ENCODE measurements at places on chromosomes 1 and 21. TPM values are rescaled to one million over a fixed set of nuclear protein-coding genes. Genes with fewer than 3 reads are reported as not detected.
A peak's percentile ranks its signal among the peaks of the same experiment; 100 is the strongest.

Gene FCRL2
- not detected for polyA plus RNA-seq

GRCh38 chr1:214029796-214030195 is 42.0 kb downstream of the PROX1 start:
- DNase-seq = no peak

DNA sequence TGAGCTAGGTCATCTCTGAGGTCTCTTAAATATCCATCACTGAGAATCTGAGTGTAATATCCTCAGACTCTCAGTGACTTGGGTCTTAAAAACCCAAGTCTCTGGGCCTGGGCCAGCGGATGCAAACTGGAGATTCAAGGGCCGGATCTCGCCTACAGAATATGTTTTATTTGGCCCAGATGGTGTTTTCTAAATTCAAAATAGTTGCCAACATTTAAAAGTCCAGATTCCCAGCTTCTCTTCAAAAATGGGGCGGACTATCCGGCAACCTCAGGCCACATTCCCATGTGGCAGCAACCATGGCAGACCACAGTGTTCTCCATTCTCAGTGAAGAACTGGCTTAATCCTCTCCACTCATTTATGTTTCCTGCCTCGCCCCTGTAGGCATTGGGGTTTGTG is 12.7 kb upstream of the HEYL start:
- DNase-seq = no peak

Gene TTLL7
- polyA plus RNA-seq = 2.1 TPM

GRCh38 chr1:155061381-155062150 is 2.0 kb upstream of the EFNA4 start:
- peak; percentile 78 for DNase-seq

- DNase-seq = no peak
Observed at GRCh38 chr1:204920511-204920910, 49.8 kb downstream of the NFASC start.

Gene HLX
- polyA plus RNA-seq = 7.5 TPM

Gene C1orf116
- not detected for polyA plus RNA-seq

DNA sequence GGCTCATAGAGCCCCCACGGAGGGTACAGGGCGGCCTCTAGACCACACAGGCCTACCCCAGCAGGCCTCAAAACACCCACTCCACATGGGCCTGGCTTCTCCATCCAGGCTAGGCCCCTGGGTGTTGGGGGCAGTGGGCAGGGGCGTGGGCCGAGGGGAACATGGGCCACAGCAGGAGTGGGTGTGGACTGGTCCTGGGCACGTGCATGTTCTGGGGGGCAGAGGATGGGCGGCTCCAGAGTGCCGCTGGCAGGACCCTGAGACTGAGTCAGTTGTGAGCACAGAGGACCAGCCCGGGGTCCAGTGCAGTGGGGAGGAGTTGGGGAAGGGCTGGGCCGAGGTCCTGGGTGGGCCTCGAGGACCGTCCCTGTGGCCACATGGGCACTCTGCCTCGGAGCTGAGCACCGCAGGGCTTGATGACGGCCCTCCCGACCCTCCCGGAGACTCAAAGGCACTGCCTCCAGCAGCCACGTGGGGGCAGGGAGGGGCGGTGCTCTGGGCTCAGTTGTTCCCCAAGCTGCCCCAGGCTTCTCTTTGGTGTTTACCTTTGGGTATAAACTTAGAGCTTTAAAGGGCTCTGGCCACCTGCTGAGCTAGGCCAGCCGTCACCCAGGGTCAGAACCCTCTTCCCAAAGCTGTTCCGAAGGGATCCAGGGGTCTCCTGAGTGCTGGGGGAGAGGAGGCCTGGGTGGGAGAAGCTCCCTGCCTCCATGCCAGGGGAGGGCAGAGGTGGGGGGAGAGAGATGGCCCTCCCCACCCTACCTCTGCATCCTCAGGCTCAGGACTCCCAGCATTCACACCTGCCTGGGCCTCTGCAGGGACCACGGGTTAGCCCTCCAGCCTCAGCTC is 79.9 kb downstream of the MORN1 start:
- DNase-seq = peak; percentile 43

GRCh38 chr21:36882776-36883175 is 83.7 kb downstream of the HLCS start:
- no peak for DNase-seq

DNA sequence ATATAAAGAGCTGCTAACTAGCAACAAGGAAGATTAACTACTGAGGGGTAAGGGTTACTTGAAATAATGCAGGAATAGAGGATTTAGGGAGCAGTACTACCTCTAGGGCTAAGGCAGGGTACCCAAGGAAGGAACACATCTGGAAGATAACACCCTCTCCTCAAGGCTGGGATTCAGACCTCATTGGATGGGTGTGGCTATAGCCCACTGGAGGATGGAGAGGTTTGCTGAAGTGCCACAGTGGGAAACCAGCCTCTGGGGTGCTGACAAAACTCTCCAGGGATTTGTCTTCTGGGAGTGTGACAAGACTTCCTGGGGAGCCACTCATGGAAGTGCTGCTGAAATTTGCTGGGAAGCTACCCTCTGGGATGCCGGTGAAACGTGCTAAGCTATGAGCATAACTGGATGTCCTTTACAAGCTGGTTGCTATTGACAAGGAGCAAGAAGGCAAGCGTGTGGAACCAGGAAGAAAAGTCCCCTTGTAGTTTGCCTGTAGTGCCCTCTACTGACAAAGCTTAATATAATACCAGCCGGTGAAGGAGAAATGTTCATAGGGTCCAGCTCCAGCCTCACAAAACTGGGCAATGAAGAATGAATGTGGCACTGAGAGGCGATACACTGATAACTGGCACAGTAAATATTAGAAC is 122.8 kb upstream of the USP24 start:
- DNase-seq = peak; percentile 79

DNA sequence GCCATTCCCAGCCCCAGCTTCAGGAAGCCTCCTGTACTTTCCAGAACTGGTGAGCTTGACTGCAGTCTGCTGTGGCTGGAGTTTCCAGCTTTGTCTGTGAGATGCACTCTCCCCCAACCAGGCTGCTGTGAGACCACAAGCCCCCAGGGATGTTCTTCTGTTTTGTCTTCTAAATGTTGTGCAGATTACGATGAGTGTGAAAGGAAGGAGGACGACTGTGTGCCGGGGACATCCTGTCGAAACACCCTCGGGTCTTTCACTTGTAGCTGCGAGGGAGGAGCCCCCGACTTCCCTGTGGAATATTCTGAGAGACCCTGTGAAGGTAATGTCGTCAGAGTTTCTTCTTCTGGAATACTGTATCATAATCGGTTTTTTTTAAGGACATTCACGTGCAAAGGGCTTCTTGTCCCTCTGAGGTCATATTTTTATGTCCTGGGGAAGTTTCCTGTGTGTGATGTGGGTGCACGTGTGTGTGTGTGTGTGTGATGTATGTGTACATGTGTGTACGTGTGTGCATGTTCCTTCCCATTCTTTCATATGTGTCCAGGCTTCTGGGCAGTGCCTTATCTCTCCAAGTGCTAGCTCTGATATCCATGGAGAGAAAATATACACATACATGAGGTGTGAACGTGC is 49.9 kb downstream of the UMODL1 start:
- no peak for DNase-seq

Gene OR2T11
- polyA plus RNA-seq = not detected

- DNase-seq = no peak
Observed at GRCh38 chr1:185869590-185869989, 135.4 kb downstream of the HMCN1 start.

Gene C1QA
- polyA plus RNA-seq = not detected

Gene RAB3B
- 4.1 TPM for polyA plus RNA-seq

GRCh38 chr1:201065686-201066085 is 42.2 kb upstream of the KIF21B start:
- DNase-seq = no peak

DNA sequence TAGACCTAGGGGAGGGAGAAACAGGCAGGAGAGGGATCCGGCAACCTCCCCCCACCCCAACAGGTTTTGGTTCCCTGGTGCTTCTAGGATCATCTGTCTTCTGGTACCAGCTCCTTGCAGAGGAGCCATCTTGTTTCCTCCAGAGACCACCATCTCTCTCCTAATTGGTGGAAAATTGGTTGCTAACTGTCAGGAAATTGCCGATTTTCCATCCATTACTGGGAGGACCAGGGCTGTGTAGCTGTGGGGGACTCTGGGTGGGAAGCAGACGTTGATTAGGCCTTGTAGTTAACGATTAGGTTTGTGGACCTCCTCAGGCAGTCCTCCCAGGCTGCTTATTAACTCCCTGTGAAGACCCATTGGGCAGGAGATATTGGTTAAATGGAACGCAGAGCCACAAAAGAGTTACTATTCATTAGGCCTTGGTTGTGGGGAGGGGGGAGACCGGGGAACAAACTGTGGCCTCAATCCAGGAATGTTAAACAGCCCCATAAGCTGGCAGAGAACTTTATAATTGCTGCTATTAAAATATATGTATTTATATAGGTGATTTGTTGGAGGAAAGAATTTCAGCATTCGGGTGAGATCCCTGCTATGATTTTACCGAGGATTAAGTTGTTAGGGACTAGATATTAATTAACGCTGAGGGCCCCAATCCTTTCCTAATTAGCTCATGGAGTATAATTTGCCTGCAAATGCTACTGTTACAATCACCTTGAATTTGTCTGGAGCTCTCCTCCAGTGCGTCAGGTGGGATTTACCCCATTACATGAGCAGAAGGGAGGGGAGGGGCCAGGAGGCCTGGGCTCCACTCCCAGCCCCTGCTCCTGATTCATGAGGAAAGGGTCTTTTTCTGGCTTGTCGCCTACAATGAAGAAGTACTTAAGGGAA is 61.2 kb upstream of the TRABD2B start:
- no peak for DNase-seq

GRCh38 chr21:45306832-45307571 is 19.3 kb upstream of the POFUT2 start:
- no peak for DNase-seq

Gene ZNF687
- polyA plus RNA-seq = 30.9 TPM

GRCh38 chr1:29164588-29164987 is 17.1 kb downstream of the SRSF4 start:
- no peak for DNase-seq

Gene AIRE
- 0.05 TPM for polyA plus RNA-seq

- no peak for DNase-seq
Observed at GRCh38 chr1:45721207-45721606, 29.2 kb downstream of the IPP start.

GRCh38 chr1:232868793-232869491 is 63.7 kb downstream of the MAP10 start:
- DNase-seq = no peak

Gene SPATA46
- polyA plus RNA-seq = not detected

GRCh38 chr1:151520359-151520758 is 9.2 kb downstream of the CGN start:
- no peak for DNase-seq

Measured in endothelial cell of umbilical vein (primary cell).